ENCODE measurements at places on chromosomes 4 and X. TPM values are rescaled to one million over a fixed set of nuclear protein-coding genes. Genes with fewer than 3 reads are reported as not detected.

The SLITRK4 gene
- total RNA-seq: 2.0 TPM

The RTL3 gene
- total RNA-seq: 0.44 TPM

The XKRX gene
- total RNA-seq: 0.16 TPM

The MAOA gene
- total RNA-seq: 558 TPM

The GABRE gene
- total RNA-seq: 120 TPM

The F8A1 gene
- 3.2 TPM for total RNA-seq

The KDR gene
- 40.6 TPM for total RNA-seq

The NKX6-1 gene
- total RNA-seq: 0.44 TPM

The PAK3 gene
- 7.5 TPM for total RNA-seq

The APELA gene
- 2.0 TPM for total RNA-seq

The PDE6B gene
- 10.2 TPM for total RNA-seq

The ARR3 gene
- total RNA-seq: not detected

The PCYT1B gene
- 0.73 TPM for total RNA-seq

The RHOH gene
- 5.0 TPM for total RNA-seq

The TRPC5OS gene
- total RNA-seq: not detected

The MND1 gene
- total RNA-seq: 0.64 TPM

The XAGE2 gene
- not detected for total RNA-seq

The XPNPEP2 gene
- total RNA-seq: 12.8 TPM

The RBMXL3 gene
- total RNA-seq: not detected

The ZFP92 gene
- total RNA-seq: 1.6 TPM

The PSAPL1 gene
- total RNA-seq: not detected

The UGT2B10 gene
- not detected for total RNA-seq

The MSANTD1 gene
- total RNA-seq: 0.48 TPM

The COL4A6 gene
- total RNA-seq: 13.9 TPM

The ZMAT1 gene
- total RNA-seq: 19.0 TPM

The NEUROG2 gene
- total RNA-seq: not detected

The NEXMIF gene
- total RNA-seq: 1.6 TPM

The MAGEA1 gene
- total RNA-seq: not detected

The TBC1D9 gene
- 28.3 TPM for total RNA-seq

The FABP2 gene
- not detected for total RNA-seq

The ARMCX1 gene
- total RNA-seq: 36.9 TPM

The CTAG1A gene
- 2.3 TPM for total RNA-seq

The SLC25A14 gene
- total RNA-seq: 18.4 TPM

The MAML3 gene
- 16.8 TPM for total RNA-seq

The TDO2 gene
- total RNA-seq: not detected

The SLC2A9 gene
- total RNA-seq: 10.7 TPM

The ODAPH gene
- not detected for total RNA-seq

All from breast epithelium (tissue), 4 donors.